Kidney (tissue), 22 donors: ENCODE measurements at places on chromosomes 4 and X. TPM values are rescaled to one million over a fixed set of nuclear protein-coding genes. Genes with fewer than 3 reads are reported as not detected.

GRCh38 chrX:97936296-97936695 lies 1052.6 kb downstream of the RPA4 start:
- no peaks in the 10 kb centered on the region for H3K27me3 ChIP-seq
- DNase-seq: no peak
- no peaks in the 10 kb centered on the region for H3K36me3 ChIP-seq
- no peak overlapping the region for H3K27ac ChIP-seq

GRCh38 chrX:78753571-78753970 lies 6.1 kb downstream of the LPAR4 start:
- DNase-seq: no peak
- no peaks in the 10 kb centered on the region for H3K36me3 ChIP-seq
- no peaks in the 10 kb centered on the region for H3K4me1 ChIP-seq
- no peak overlapping the region for H3K4me3 ChIP-seq
- H3K27ac ChIP-seq: no peak overlapping the region
- no peaks in the 10 kb centered on the region for H3K27me3 ChIP-seq

- H3K4me3 ChIP-seq: no peak overlapping the region
- no peak for DNase-seq
- H3K27ac ChIP-seq: no peak overlapping the region
- no peaks in the 10 kb centered on the region for H3K27me3 ChIP-seq
Observed at GRCh38 chrX:131923614-131924250, 99.4 kb upstream of the STK26 start.

GRCh38 chr4:43732829-43733426 lies 715.7 kb downstream of the KCTD8 start:
- no peaks in the 10 kb centered on the region for H3K27me3 ChIP-seq
- H3K4me1 ChIP-seq: no peaks in the 10 kb centered on the region
- no peak overlapping the region for H3K27ac ChIP-seq
- DNase-seq: no peak
- H3K4me3 ChIP-seq: no peak overlapping the region

ARMCX2 gene
- 44.0 TPM for total RNA-seq

TEX13B gene
- not detected for total RNA-seq
